ENCODE measurements at places on chromosomes 3 and 15.
A peak's percentile ranks its signal among the peaks of the same experiment; 100 is the strongest.

- DNase-seq = peak; percentile 23
Measured at GRCh38 chr3:161096771-161097367, 8.3 kb downstream of the B3GALNT1 start.

DNA sequence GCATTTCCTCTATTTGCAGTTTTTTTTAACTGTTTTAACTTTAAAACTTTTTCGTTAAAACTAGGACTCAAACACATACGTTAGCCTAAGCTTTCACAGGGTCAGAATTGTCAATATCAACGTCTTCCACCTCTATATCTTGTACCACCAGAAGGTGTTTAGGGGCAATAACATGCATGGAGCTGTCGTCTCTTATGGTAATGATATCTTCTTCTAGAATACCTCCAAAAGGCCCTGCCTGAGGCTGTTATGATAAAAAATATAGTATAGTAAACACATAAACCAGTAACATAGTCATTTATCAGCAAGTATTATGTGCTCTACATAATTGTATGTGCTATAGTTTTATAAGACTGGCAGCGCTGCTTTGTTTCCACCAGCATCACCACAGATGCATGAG, 76.3 kb upstream of the MLF1 start:
- no peak for DNase-seq

DNA sequence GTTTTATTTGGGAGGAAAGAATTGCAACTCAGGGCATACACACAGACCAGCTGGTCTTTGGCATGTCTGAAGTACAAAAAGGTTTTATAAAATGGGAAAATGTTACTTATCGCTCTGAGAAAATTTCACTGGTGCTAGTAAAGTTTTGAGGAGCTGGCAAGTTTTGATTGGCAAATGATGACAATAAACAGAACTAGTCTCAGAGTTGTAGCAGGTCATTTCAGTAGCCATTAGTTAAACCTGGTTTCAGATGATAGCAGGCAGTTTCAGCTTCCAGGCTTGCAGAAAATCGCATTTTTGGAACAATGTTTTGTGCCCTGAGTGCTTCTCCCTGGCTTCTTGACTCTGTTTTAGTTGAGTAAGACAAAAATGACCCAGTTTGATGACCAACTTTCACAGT, 10.7 kb downstream of the B2M start:
- DNase-seq = no peak

DNA sequence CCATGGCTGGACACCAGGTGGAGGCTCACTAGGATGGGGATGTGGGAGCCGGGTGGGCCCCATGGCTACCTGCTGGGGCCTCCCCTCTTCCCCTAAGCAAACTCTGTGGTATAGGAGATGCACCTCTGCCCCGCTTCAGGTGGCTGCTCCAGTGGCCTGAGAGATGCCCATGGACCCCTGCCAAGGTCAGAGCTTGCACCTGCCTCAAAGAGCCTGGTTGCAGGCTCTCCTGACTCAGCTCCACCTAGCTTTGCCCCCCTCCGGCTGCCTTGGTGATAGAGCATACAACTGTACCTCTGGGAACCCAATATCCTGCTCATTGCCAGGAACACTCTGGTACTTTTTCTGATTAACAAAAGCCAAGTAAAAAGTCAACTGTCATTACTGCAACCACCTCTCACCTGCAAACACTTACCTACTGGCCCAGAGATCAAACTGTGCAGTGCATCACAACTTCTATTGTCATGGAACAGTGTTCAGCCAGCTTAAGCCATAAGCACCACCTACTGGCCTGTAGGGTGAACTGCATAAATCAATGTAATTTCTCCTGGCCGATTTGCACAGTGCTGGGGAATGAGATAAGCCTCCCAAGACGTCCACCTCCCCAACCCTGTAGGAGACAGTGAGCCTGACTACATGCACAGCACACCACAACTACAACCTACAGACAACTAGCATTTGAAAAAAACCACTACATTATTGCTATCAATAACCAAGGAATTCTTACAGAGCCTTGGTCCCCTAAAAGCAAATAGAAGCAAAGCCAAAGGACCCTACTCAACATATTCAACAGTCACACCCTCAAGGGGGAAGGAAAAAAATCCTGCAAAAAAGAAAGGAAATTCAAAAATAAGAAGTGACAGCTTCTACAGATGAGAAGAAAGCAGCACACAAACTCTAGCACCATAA, 352.4 kb upstream of the ARHGEF26 start:
- DNase-seq = peak; percentile 40

- no peak for DNase-seq
Measured at GRCh38 chr3:135051409-135051973, 256.4 kb downstream of the EPHB1 start.
